Ureter (tissue), 1 donor: ENCODE measurements at places on chromosomes 12 and 14. TPM values are rescaled to one million over a fixed set of nuclear protein-coding genes. Genes with fewer than 3 reads are reported as not detected.

OAS1 gene
- total RNA-seq: 48.4 TPM

ESYT1 gene
- 131 TPM for total RNA-seq

DNA sequence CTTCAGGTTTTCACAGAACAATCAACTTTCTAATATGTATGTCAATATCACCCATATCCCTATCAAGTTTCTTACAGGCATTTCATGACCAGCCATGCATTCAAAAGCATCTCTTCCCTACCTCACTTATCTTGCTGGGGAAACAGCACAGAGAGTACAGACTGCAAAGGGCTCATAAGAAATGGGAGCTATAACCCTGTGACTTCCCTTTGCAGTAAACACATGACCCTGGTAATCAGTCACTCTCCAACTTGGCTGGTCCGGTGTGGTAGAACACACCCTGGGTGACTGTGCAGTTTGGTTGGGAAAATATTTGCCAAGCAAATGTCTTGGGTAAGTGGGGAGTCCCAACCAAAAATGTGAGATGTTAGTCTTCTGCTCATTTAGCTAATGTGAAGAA lies 49.4 kb upstream of the TMCC3 start:
- DNase-seq: no peak

GRCh38 chr12:5807514-5808219 lies 137.4 kb downstream of the ANO2 start:
- no peak for DNase-seq

- DNase-seq: no peak
Measured at GRCh38 chr14:35402323-35403113, 2.0 kb downstream of the NFKBIA start.

DNA sequence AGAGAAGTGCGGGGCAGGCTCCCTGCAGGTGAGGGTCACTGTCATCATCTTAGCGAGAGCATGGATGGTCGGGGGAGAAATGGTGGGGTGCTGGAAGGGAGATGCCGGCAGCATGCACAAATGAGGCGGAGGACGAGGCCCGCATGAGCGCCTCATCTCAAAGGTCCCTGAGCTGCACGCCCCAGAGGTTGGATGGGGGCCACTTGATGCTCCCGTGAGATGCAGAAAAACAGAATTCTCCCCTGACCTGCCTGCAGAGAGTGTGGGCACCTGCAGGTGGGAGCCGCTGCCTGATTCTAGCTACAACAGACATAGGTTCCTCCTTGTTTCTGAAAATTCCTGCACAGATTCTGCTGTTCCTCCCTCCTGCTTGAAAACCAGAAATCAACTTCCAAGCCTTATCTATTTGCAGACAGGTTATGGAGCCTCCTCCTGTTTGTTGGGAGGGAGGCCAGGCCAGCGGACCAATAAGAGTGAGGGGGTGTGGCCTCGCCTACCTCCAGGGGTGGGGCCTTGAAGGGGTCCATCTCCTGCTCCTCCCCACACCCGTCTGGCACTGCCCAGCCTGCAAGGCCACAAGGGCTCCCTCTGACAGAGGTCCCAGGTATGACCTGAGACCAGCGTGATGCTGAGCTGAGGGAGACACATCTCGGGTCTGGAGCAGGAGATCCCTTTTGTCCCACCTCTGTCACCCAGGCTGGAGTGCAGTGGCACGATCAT lies 67.2 kb downstream of the KDM2B start:
- no peak for DNase-seq

- no peak for DNase-seq
Measured at GRCh38 chr14:79186523-79186922, 1016.4 kb downstream of the NRXN3 start.

DNA sequence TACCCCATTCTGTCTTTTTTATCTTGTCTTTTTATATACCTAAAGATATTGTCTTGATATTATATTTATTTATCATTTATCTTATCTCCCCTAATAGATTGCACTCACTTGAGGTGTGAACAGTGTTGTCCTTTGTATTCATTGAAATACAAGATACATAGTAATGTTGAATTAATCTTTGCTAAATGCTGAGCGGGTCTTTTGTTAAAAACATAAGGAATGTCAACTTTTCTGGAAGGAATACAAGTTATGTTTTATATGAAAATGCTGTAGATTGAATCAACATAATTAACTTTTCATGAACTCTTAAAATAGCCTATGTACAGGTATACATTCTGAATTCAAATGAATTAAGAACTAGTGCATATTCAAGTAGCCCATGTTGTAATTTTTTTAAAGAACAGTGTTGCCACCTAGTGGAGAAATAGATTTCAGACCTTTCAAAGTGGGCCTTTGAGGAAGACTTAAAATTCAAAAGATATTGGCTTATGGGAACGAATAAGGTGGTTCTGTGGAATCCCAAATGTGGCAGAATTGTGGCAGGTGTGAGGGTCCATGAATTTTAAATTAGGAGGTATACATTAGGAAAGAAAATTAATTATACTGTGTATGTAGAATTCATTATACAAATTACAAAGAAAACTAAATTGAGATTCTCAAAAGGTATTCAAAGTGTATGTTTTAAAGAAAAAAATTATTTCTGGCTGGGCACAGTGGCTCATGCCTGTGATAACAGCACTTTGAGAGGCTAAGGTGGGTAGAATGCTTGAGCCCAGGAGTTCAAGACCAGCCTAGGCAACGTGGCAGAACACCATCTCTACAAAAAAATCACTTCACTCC lies 19.1 kb downstream of the BBOF1 start:
- DNase-seq: no peak

- no peak for DNase-seq
Measured at GRCh38 chr12:56255671-56256070, 2.5 kb downstream of the ANKRD52 start.
